ENCODE measurements at places on chromosomes 11 and 22.

DNA sequence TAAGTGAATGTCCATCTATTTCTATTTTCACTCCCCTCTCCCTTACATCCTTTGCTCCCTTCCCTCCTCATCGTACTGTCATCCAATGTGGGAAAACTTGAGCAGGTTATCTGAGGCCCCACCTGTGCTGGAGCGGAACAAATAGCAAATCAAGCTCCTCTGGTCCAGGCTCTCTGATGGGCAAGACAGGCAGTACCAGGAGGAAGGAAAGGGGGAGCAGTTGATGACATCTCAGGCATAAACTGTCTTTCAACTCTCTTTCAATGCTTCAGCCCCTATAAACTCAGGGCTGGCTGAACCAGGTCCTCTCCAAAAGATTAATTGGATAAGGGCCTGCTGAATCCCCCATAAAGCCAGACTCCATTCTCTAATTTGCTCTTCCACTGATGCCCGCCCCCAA is 1.5 kb upstream of the CCKBR start:
- DNase-seq, result no peak

DNA sequence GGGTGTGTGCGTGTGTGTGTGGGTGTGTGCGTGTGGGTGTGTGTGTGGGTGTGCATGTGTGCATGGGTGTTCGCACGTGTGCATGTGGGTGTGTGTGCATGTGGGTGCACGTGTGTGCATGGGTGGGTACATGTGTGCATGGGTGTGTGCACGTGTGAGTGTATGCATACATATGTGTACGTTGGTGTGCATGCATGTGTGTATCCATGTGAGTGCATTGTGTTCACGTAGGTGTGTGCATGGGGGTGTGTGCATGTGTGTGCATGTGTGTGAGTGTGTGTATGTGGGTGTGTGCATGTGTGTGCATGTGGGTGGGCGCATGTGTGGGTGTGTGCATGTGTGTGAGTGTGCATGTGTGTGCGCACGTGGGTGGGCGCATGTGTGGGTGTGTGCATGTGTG is 19.9 kb upstream of the APOBEC3A start:
- no peak for DNase-seq

GRCh38 chr22:44005524-44005923 is 18.6 kb upstream of the PARVB start:
- DNase-seq, result no peak

GRCh38 chr11:88544656-88545280 is 207.2 kb upstream of the CTSC start:
- no peak for DNase-seq

GRCh38 chr22:38426628-38427027 is 28.4 kb downstream of the KCNJ4 start:
- no peak for DNase-seq

- peak; percentile 95 for DNase-seq
Observed at GRCh38 chr11:118910309-118911112, 15.2 kb downstream of the BCL9L start.

GRCh38 chr11:44819346-44819745 is 92.6 kb downstream of the TSPAN18 start:
- no peak for DNase-seq

DNA sequence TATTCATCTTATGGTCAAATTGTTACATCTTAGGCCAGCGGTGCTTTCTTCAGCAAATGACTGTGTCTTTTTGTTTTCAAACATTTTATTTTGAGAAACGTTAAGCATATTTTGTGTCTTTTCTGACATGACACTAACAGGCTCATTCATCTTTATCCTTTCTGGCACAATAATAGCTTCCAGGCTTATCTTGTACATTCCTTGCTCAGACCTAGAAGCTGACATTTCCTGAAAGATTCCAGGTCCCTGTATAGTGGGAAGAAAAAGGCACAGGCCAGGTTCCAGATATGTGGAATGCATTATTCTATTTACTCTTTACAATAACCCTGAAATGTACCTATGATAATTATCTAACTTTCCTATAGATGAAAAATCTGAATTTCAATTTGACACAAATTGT is 379.1 kb upstream of the B3GAT1 start:
- DNase-seq, result no peak

DNA sequence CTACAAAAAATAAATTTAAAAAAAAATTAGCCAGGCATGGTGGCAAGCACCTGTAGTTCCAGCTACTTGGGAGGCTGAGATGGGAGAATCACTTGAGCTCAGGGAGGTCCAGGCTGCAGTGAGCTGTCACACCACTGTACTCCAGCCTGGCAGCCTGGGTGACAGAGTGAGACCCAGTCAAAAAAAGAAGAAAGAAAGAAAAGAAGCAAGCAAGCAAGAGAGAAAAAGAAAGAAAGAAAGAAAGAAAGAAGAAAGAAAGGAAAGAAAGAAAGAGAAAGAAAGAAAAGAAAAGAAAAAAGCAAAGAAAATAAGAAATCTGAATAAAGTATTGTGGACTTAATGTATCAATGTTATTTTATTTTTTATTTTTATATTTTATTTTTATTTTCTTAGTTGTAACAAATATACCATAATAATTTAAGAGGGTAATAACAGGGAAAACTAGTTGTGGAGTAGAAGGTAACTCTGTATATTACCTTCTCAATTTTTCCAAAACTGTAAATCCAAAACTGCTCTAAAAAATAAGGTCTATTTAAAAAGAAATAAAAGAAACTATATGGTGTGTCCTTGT is 1.1 kb upstream of the ZNF215 start:
- DNase-seq, result no peak

DNA sequence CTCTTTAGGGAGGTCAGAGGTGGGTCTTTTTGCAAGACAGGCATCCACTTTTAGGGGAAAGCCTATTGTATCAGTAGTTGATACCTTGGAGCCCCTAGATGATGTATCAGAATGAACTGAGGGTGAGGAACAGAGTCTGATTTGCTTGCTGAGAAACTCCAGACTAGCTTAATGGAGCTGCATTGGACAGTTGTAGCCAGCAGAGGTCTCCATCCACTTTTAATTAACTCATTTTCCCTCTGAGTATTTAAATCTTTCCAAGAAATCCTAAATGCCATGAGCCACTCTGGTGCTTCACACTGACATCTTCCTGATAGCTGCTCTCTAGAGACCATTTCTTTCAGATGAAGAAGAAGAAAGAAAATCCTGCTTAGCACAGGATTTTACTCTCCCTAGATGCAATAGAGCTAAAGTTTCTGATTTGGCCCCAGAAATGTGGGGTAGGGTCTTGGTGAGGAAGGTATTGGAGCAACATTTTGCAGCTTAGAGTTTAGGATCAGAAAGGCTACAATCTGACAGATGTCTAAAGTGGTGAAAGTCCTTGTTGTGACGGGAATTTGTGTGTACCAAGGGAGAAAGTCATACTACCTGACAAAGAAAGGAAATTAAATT is 38.0 kb downstream of the EXT2 start:
- no peak for DNase-seq

GRCh38 chr22:38886333-38886732 is 14.3 kb upstream of the CBX6 start:
- no peak for DNase-seq

Measured in left hindlimb (tissue), 1 donor.